NT2/D1 (cell line): ENCODE measurements at places on chromosomes 1 and 21.

DNA sequence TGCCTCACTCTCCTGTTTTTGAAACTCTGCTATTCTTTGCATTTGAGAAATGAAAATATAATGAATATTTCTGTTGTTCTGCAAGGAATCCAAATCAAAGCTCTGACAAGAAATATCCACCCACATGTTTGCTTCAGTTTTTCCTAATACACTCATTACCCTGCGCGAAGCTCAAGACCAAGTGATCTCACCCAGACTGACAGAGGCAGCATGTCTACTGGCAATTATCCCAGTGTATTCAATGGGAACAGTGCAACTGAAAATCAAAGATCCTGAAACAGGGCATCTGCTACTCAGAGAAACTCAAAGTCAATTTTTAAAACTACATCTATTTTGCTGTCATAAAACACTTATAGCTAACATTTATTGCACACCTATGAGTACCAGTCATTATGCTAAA lies 321.0 kb upstream of the LRRC7 start:
- DNase-seq, result no peak

GRCh38 chr1:153395136-153395685 lies 4.3 kb upstream of the S100A8 start:
- no peak for DNase-seq

- DNase-seq, result no peak
These were observed 183.6 kb downstream of the DYRK1A start for GRCh38 chr21:37550157-37550556.

GRCh38 chr1:44677201-44677766 lies 2.8 kb downstream of the ARMH1 start:
- DNase-seq, result no peak

DNA sequence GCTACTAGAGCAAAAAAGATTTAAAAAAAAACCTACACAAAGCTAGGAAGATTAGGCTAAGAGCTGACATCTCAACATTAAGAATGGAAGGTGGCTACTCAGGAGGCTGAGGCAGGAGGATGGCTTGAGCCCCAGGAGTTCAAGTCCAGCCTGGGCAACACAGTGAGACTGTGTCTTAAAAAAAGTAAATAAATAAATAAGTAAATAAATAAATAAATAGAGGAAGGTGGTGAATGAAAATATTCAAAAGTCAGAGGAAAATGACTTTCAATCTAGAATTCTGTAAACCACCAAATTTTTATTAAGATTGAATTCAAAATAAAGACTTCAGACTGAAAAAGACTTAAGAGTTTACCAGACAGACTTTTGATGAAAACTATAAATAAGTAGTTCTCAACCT lies 50.9 kb upstream of the TMPRSS2 start:
- DNase-seq, result no peak

GRCh38 chr1:2966449-2967328 lies 54.6 kb upstream of the ACTRT2 start:
- DNase-seq, result no peak

GRCh38 chr1:205319081-205320018 lies 2.2 kb downstream of the NUAK2 start:
- no peak for DNase-seq

- DNase-seq, result no peak
These were observed 10.9 kb upstream of the GOLT1A start for GRCh38 chr1:204224655-204225054.

- peak; percentile 96 for DNase-seq
These were observed at the start of gene PTTG1IP for GRCh38 chr21:44873356-44874239. TSS of gene PTTG1IP (minus strand) at chr21:44873690. CDS start at chr21:44873616, 74 bp downstream.

DNA sequence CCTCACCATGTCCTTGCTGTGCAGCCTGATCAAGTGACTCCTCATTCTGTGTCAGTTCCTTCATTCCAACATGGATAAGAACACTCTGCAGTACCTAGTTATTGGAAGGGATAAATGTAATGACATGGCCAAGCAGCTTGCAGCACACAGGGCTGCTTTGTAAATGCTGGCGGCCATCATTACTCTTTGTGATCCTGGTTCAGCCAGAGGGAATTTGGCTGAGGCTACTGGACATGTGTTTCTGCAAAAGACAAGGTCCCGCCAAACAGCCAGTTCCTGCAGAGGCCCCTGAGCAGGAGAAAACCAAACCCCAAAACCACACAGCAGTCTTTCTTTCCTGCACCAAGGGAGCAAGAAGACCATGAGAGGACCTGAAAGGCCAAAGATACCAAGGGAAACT lies 495.8 kb downstream of the AJAP1 start:
- no peak for DNase-seq

DNA sequence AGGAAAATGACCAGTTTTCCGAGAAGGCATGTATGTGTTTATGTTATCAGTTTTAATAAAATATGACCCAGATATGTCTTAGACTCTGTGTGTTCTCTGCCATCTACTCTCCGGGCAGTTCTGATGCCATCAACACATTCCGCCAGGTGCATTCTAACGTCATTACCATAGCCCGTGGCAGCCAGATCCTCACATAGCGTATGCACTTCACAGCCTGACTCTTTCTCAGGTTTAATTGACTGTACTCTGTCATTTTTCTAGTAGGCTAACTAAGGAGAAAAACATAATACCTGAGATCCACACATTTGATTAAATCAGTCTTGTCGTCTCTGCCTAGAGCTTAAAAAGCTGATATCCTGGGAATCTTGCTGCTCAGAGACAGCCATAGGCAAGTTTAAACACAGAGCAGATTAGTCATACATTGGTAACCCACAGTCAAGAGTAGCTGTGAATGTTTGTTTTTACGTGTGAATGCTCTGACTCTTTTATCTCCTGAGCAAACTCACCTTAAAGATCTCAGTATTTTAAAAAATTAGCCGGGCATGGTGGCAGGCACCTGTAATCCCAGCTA lies 175.9 kb downstream of the GREM2 start:
- DNase-seq, result no peak

DNA sequence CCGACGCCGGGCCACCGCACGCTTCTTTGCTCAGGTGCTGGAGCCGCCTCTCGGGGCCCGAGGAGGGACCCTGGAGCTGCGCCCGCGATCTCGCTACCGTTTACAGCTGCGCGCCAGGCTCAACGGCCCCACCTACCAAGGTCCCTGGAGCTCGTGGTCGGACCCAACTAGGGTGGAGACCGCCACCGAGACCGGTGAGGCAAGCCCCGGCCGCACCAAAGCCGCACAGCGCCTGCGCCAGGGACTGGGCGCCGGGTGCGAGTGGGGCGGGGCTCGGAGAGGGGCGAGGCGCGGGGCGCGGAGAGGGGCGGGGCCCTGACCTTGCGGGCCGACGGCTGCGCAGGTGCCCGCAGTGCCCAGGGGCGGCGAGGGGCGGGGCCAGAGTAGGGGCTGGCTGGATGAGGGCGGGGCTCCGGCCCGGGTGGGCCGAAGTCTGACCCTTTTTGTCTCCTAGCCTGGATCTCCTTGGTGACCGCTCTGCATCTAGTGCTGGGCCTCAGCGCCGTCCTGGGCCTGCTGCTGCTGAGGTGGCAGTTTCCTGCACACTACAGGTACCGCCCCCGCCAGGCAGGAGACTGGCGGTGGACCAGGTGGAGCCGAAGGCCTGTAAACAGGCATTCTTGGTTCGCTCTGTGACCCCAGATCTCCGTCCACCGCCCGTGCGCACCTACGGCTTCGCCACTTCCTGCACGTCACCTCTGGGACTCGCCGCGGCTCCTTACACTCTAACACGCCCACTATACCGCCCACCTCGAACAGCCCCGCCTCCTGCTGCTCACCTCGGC lies 9.8 kb upstream of the CDC20 start:
- peak; percentile 93 for DNase-seq

DNA sequence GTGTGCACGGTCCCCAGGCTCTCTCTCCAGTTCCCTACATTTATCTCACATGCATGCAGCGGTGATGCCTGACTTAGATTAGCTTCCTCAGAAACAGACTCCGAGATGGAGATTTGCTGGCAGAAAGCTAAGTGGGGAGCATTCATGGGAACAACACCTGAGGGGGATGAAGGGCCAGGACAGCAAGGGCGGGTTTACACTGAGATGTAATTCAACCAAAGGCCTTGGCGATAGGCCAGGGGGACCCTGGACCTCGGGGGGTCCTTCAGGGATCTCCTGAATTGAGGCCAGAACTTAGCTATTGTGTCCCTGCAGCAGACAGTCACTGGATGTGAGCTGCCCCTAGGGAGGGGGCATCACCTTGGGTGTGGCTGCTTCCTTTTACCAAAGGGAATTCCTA lies 246.1 kb upstream of the CSF3R start:
- no peak for DNase-seq

GRCh38 chr1:54400329-54400728 lies 5.9 kb downstream of the SSBP3 start:
- DNase-seq, result no peak

DNA sequence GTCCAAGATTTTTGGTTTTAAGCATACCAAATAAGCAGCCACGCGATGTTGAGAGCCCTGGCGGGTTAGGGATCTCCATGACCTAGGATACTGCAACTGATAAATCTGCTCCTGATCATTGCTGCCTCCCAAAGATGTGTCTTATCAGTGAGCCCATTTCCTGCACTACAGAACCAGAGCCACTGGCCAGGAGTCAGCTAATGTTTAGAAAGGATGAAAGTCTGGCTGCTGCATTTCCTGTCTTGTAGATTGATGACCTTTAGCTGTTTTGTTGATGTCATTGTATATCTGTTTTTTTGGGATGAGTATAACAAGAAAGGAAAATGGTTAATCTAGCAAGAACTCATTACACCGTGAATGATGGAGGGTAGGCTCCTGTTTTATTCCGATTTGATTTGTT lies 74.5 kb downstream of the C1orf21 start:
- no peak for DNase-seq

DNA sequence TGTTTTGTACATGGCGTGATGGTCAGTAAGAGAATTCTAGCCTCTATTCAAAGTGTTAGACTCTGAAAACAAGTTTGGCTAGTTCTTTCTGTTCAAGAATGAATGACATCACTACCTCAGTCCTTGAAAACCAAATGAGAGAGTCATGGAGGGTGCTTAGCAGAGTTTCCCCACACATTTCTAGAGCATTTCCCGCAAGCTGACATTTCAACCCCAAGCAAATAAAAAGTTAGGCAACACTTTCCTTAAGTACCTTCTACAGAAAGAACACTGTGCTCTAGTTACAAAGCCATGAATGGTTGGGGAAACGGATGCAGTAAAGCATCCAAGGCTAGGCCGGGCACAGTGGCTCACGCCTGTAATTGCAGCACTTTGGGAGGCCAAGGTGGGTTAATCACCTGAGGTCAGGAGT lies 47.9 kb upstream of the SLC44A3 start:
- no peak for DNase-seq

DNA sequence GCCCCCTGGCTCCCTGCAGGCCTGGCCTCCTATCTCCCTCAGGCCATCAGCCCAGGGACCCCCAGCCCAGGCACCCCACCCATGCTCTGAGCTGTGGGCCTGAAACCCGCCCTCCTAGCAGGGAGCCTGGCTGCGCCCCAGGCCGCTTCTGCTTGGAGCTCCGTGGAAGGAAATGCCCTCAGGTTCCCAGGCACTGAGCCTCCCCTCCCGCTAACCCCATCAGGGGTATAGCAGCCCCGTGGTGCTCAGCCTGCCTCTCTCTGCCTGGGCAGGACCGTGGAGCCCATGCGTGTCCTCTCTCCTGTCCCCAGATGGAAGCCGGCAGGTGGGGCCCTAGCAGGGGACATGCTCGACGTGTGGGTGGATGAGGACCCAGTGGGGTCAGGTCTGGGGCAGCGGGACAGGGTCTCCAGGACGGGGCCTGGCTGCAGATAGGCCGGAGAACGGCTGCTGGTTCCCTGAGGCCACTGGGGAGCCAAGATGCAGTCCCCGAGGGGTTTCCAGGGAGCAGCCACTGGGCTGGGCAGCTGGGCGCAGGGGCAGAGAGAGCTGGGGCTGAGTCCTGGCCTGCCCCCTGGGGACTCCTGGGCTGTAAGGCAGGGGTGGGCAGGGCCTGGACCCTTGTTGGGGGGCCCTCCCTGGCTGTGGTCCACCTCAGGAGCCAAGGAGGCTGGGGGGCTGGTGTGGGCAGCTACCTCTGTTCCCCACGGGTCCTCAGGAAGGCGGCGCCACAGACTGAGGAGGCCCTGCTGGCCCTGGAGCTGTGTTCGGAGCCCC lies 75.5 kb downstream of the MORN1 start:
- no peak for DNase-seq

DNA sequence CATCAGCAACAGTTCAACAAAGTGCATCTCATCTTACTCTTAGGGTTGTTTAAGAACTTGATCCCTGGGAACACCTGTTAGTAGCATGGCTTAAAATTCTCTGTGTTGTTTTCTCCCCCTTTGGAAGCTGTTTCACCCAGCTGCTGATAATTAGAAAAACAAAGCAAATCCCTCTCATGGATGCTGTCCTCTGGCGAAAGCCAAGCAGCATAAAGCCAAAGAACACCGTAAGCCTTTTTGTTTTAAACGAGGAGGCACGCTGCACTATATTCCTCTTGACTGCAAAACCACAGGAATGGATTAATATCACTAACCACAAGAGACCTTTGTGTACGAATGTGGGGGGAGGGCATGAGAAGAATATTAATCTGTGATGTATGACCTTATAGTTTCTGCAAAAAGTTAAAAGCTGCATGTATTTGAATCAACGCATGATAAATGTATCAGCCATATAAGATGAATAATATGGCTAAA lies 923.2 kb downstream of the LTN1 start:
- DNase-seq, result peak; percentile 70

- no peak for DNase-seq
These were observed 31.1 kb upstream of the IKBKE start for GRCh38 chr1:206439205-206439604.

DNA sequence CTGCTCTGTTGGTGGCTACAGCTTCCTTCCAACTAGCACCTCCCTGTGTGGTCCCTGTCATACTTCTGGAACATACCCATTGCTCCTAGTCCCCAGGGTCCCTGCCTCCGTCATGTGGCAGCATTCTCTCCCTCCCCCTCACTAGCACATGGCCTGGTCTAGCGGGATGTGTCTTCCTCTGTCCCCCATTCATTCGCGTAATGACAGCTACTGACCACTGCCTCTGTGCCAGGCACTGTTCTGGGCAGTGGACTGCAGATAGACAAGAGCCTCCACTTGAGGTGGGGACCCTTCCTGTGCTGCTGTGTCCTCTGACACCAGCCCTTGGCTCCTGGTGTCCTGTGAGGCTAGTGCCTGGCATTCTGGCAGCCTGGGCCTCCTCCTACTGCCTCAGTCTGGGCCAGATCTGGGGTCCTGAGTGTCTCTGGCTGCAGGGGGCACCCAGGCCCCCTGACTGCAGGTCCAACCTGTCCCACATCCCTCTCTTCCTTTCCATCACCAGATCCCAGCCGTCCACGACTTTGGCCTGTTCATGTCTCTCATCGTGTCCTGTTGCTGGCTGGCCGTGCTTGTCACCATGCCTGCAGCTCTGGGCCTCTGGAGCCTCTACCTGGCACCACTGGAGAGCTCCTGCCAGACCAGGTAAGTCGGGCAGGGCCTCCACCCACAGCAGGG lies 38.1 kb downstream of the DISP3 start:
- no peak for DNase-seq

DNA sequence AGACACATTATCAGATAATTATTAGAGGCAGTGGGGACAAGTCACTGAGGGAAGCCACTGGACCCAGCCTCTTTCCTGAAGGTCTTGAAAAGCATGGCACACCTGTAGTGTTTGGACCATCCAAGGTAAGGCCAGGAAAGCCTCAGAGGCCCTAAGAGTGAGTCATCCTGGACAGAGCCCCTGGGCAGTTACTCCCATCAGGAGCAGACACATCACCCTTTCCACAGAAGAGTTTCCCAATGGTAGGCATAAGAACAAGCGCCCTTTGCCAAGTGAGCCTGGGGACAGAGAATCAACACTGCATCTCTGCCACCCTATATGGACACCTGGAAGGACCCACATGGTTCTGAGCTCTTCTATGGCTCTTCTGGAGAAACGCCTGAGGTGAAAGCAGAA lies 136.0 kb downstream of the PLXNA2 start:
- DNase-seq, result no peak
